ENCODE measurements at places on chromosomes 12 and 14.

DNA sequence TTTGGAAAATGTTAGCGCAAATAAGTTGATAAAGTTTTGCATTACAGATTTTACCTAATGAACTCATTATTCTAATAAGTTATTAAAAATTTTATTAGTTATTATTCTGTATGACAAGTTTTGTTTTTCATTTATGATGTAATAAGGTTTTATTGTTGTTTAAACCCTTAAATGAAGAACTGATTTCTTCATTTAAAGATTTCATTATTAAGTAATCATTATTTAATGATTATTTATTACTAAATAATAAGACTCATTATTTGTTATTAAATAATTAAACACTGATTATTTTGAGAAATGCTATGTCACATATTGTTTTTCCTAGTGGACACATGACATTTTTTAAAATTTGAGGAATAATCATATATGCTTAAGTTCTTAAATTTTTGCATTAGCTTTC is 34.2 kb downstream of the USP15 start:
- no peak for DNase-seq

- peak; percentile 67 for DNase-seq
Measured at GRCh38 chr14:52069307-52070050, 620 bp upstream of the NID2 start.

- DNase-seq: no peak
Measured at GRCh38 chr12:52271158-52271557, 3.3 kb upstream of the KRT86 start.

DNA sequence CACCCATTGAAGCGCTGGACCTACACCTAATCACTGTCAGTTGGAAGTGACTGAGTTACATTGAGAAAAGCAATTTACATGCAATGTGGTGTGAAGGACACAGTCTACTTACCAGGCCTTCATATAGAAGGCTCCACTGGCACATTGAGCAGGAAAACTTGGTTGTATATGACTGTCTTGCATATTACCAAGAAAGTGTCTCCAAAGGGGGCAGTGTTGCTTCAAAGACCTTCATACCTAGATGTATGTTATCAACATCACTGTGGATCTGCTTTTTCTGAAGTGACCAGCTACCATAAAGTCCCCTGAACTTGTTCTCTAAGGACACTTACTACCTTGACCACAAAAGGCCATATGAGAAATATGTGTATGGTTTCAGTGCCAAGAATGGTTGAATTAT is 64.1 kb downstream of the NELL2 start:
- no peak for DNase-seq

- DNase-seq: no peak
Measured at GRCh38 chr12:55711786-55712553, 3.9 kb upstream of the BLOC1S1 start.

GRCh38 chr14:105059035-105059924 is 6.0 kb downstream of the GPR132 start:
- no peak for DNase-seq

- no peak for DNase-seq
Measured at GRCh38 chr12:110253176-110253575, 27.9 kb upstream of the ATP2A2 start.

GRCh38 chr14:88618476-88618875 is 55.6 kb downstream of the ZC3H14 start:
- no peak for DNase-seq

DNA sequence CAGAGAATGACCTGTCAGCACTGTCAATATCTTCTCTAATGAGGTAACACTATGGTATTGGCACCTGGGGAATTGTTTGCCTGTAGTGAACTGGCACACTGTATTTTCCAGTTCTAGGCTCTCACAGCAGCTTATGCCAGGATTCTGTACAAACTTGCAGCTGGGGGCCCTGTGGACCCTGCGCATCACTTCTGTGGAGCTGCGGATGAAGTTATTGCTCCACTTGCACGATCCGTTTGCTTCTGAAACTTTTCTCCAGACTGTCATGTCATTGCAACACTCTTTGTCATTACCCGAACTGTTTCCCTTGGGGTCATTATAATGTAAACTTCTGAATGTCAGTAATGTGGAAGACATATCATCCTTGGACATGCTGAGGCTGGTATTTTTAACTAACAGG is 3.9 kb downstream of the RNASE11 start:
- DNase-seq: no peak

DNA sequence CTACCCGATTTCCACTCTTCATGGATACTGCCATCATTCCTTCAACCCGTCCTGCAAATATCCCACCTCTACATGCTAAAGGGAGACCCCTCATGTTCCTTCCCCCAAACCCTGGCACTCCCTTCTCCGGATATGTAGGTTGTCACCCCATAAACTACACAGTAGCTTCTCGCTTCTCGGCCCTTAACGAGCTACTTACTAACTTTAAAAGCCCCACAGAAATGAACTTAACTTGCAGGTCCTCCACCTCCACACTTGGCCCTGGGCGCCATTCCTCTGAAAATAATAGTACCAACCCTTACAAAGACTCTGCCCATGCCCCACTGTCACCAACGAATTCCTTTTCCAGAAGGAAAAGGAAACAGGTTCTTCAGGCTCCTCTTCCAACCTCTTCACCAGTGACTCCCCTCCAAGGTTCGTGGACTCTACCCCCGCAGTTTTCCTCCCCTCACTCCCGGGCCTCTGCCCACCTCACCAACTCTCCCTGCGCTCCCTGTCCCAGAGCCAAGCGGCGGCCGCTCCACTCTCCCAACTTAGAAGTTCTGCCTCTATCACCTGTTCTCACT is 1.2 kb downstream of the SPPL3 start:
- no peak for DNase-seq

GRCh38 chr12:116599285-116600136 is 40.3 kb downstream of the MAP1LC3B2 start:
- peak; percentile 41 for DNase-seq

GRCh38 chr12:3154006-3154405 is 76.8 kb downstream of the TSPAN9 start:
- DNase-seq: no peak

- no peak for DNase-seq
Measured at GRCh38 chr12:94267537-94267872, 119.1 kb downstream of the PLXNC1 start.

- DNase-seq: no peak
Measured at GRCh38 chr12:32211900-32212156, 105.2 kb downstream of the BICD1 start.

- DNase-seq: no peak
Measured at GRCh38 chr12:31226639-31227038, 99.3 kb downstream of the SINHCAF start.

GRCh38 chr12:50005175-50005574 is 20.1 kb downstream of the RACGAP1 start:
- DNase-seq: no peak

- DNase-seq: peak; percentile 94
Measured at GRCh38 chr12:52280319-52280795, 5.9 kb downstream of the KRT86 start.

DNA sequence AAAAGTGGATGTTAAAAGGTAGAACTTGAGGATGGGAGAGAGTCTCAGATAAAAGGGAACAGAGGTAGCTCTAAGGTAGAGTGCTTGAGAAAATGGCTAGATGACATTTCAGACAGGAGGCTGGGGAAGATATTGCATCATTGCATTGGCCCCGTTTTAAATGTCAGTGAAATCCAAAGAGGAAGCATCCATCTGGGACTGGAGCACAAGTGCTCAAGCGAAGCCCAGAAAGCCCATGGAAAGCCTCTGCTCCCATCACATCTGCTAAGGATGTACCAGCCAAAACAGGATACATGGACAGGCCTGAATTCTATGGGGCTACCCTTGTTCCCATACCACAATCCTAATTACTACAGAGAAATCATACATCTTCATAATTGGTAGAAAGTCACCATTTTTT is 581.5 kb upstream of the TMEM132C start:
- DNase-seq: no peak

- DNase-seq: no peak
Measured at GRCh38 chr12:115947696-115948062, 329.8 kb downstream of the MED13L start.

GRCh38 chr14:61520576-61520975 is 174.7 kb upstream of the HIF1A start:
- peak; percentile 48 for DNase-seq

- DNase-seq: no peak
Measured at GRCh38 chr14:68284333-68284732, 464.8 kb downstream of the RAD51B start.

DNA sequence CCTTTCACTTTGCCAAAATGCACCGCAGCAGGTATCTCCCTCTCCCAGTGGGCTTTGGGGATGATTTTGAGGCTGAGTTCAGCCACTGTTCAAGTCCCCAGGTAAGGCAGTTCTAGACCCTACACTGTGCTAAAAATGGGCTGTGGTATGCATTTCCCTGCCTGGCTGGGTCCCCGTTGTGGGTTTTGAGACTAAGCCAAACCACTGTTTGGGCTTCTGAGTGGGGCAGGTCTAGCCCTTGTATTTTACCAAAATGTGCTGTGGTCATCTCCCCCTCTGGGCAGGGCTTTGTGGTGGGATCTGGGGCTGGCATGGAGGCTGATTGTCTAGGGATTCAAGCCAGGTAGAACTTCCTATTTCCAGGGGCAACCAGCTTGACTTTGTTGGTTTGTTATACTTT is 13.6 kb upstream of the OR4Q3 start:
- DNase-seq: no peak

- DNase-seq: no peak
Measured at GRCh38 chr12:68042212-68042699, 53.0 kb downstream of the IFNG-AS1 start.

- DNase-seq: peak; percentile 28
Measured at GRCh38 chr14:53180272-53181221, 27.4 kb upstream of the DDHD1 start.

- no peak for DNase-seq
Measured at GRCh38 chr14:73344319-73344718, 107.0 kb downstream of the PAPLN start.

DNA sequence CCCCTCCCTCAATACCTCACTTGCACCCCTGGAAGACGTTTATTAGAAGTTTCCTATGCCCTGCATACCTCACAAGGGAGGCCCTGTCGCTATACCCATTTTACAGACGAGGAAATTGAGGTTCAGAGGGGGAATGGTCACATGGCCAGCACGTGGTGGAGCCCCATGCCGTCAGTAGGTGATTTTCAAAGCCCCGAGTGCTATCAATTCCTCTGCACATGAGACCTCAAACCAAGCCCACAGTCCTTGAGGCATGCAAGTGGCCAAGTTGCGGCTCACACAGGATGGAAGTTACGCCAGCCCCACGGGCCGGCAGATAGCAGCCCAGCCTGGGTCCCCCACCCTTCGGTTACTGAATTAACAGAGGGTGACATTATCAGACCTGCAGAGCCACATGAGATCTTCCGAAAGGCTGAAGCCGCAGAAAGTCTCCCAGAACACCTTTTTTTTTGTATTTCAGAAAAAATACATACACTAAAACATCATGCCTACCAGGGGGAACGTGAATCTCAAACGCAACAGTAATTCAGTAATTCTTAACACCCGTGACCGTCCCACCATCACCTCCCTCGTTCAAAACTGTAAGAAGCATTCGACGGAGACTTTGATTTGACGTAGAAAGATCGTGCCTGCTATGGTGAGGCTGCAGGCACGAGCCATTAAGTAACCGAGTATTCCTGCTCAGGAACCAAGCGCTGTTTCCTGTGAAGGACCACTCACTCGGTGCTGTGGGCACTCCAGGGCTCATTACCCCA is 129.0 kb downstream of the RFLNA start:
- DNase-seq: no peak

DNA sequence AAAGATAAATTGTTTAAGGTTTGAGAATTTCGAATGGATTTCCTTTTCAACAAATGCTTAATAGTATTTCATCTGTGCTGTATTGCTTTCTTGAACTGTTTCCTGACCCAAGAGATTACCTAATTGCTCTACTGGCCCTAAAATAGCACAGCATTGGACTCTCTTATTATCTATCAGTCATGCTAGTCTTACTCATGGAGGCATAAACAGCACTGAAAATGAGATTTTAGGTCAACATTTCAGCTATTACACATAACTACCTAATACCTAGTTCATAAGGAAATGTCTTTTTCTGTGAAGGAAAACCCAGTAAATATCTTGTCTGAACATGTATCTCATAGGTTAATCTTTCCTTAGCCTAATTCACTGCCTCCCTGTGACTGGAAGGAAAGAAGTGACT is 4.3 kb upstream of the ABCD2 start:
- no peak for DNase-seq

DNA sequence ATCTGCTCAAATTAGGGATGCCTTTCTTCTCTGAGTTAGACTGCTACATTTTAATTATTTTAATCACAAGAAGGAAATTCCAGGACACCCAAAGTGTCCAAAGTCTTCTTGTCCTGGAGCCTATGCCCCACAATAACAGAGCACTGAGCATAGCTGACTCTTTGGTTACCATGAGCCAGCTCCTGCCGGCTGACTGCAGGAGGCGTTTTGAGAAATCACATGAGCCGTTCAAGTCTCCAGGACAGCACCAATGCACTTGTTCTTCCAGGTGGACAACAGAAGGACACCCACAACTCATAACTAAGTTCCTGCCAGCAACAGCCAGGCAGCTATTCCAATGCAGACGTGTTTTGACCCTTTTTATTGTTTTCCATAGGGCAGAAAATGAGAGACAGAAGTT is 46.0 kb upstream of the SRSF5 start:
- DNase-seq: no peak

- DNase-seq: no peak
Measured at GRCh38 chr12:130566446-130567155, 149.5 kb downstream of the RIMBP2 start.

DNA sequence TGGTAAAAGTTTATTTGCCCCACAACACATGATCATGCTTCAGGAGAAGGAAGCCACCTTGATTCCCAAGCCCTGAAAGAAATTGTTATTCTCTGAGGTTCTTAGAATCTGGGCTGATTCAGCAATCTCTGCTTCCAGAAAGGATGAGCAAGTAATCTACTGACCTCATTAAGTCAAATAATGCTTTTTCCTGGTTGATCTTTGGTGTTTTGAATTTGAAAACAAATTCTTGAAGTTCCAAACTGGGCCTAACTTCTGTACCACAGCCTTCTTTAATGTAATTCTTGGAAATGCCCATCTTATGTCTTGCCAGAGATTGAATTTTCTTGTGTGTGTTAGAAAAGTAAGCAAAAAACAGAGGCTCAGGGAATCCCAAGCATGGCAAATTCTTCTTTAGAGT is 319.2 kb upstream of the DDHD1 start:
- DNase-seq: no peak

GRCh38 chr14:99604766-99605298 is 825 bp upstream of the CCDC85C start:
- peak; percentile 20 for DNase-seq

GRCh38 chr12:54304187-54304810 is 3.5 kb upstream of the NFE2 start:
- DNase-seq: no peak

DNA sequence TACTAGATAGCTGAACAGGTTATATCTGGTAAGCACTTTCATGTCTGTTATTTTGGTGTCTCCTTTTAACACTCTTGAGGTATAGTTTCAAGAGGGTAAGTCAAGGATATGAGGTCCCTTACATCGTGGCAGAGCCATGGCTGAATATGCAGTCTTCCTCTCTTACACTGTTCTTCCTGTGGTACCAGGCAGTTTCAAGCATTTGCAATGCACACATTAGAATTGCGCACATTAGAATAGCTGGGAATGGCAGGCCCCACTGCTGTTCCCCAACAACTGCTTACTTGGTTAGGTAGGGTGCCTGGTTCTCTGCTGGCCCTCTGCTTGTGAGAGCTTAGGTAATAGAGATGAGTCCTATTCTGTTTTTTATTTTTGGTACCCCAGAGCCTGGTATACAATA is 41.2 kb downstream of the TMTC2 start:
- no peak for DNase-seq

All from HCEC 1CT (cell line).